Body of pancreas (tissue), 4 donors: ENCODE measurements at places on chromosomes 12 and 14. TPM values are rescaled to one million over a fixed set of nuclear protein-coding genes. Genes with fewer than 3 reads are reported as not detected.

- DNase-seq, result no peak
Observed at GRCh38 chr12:82593901-82594396, 92.8 kb upstream of the TMTC2 start.

- DNase-seq, result no peak
Observed at GRCh38 chr14:100855256-100855930, 29.5 kb downstream of the MEG3 start.

GRCh38 chr12:114439261-114439683 lies 33.3 kb upstream of the TBX5 start:
- no peak for DNase-seq

- peak; percentile 62 for DNase-seq
Observed at GRCh38 chr14:68780358-68781160, 12.3 kb downstream of the ZFP36L1 start.

DNA sequence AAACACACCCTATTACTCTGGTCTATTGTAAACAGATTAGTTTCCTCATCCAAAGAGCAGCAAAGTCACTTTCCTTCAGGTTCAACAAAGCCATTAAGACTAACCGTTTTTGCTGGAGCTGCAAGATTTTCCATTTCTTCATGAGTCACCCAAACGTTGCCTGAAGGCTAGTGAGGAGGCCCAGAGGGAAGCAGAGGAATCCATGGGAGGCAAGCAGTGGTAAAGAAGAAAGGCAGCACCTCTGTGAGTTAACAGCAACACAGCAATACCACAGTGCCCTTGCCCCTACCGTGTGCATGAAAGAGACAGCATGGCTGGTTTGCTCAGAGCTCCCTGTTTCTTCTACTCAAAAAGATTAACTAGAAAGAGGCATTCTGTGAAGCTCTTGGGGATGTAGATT lies 206.3 kb downstream of the ACSS3 start:
- DNase-seq, result no peak

DNA sequence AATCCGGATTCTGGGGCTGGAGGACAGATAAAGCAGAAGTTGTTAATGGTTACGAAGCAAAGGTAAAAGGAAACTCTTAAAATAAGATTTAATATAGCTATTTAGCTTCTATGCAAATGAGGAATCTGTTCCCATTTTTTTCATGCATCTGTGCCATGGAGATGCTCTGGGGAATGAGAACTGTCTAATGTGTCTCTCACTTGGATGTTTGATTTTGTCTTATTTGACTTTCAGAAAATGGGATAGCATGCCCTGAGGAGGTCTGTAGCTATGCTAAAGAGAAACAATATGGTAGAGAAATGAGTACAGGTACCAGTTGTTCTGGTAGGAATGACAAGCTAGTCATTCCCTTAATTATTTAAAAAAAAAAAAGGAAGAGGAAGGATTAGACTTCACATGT lies 24.3 kb downstream of the C12orf76 start:
- DNase-seq, result no peak

- DNase-seq, result no peak
Observed at GRCh38 chr14:69392481-69392880, 5.6 kb downstream of the ERH start.

DNA sequence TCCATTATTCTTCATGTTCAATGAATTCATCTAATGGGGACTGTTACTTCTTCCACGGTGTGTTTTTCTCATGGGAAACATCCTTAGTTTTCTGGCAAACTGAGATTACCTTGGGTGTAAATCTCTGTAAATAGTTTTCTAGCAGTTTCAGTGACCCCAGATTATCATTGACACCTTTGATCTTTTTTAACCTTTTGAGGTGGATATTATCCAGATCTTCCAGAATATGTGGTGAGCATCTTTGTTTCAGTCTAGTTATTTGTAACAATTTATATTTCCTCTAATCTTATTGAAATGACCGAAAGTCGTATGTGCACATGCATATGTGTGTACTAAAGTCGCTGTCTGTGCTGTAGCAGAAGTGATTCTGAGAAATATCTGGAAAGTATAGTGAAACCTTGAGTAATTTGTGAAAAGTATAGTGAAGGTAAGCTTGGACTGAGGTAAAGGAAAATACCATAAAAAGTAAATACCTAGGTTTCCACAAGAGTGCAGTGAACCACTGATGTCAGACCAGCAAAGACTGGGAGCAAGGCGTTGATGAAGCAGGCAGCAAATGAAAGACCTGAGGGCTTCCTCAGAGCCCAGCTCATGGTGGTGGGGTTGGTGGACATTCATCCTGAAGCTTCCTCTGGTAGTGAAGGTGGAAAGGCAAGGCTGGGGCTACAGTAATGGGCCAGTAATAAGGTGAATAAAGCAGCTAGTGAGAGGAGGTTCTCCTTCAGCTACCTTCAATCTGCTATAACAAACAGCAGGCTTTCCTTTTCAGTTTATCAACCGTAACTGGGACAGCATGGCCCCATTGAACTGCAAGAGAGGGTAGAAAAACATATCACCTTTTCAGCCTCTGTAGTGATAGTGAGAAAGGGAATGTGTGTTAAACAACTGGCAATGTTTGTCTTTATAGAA lies 480.2 kb upstream of the FBXO33 start:
- no peak for DNase-seq

GRCh38 chr12:107503887-107504885 lies 181.4 kb upstream of the PWP1 start:
- no peak for DNase-seq

DNA sequence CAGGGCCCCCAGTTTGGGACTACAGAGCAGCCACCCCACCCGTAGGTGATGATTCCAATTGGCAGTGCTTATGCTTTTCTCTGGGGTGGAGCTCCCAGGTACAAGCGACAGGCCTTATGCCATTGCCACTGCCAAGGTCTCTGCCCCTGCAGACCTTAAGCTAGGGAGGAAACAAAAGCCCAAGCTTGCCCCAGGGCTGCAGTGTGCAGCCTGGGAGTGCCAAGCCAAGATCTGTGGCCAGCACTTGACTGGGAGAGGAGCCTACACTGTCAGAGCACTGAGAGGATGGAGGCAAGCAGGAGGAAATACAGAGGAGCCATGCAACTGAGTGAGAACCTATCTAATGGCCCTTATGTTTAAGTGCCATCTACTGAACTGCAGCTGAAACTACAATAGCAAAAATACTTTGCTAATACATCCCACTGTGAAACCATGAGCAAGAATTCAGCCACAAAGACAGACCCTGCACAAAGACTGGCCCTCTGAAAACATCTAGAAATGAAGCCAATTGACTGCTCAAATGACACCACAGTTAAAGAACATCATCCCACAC lies 17.7 kb upstream of the ASCL1 start:
- no peak for DNase-seq

GRCh38 chr14:48936362-48936761 lies 649.8 kb downstream of the RPS29 start:
- DNase-seq, result no peak

DNA sequence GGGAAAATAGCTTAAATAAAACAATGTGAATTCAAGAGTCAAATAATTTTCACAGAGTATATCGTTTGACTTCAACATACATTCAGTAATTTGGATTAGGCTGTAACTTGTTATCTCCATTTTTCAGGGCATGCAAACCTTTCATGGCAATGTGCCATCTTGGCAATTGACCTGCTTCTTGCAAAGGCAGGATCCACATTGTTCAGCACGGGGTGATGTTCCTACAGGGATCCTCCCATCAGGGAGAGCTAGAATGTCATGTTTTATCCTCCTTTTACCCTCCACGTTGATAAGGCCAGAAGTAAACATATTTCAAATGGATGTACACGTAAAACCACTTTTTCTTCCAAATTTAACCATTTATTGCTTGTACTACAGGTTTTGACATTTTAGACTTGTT lies 314.4 kb downstream of the GALC start:
- no peak for DNase-seq

DNA sequence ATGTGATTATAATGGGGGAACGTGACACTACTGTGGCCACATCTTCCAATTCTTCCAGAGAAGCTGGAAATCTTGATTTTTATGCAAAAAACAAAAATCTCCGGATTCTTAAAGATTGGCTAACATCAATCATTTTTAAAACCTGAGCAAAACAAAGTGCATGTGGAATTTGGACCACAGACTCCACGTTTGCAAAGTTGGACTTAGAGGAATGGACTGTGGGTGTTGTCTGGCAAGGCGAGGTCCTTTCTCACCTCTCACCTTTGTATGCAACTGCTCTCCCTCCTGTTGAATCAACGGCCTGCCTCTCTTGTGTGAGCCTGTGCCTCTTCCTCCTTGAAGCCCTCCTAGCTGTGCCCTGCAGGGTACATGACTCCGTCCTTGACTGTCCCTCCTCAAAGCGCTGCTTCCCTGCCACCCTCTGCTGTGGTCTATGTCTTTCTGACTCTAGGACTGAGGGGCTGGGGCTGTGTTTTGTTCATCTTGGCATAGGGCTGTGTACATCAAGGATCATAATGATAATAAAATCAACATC lies 122.4 kb downstream of the PHETA1 start:
- no peak for DNase-seq

- no peak for DNase-seq
Observed at GRCh38 chr12:87930627-87931026, 98.6 kb downstream of the C12orf50 start.

DNA sequence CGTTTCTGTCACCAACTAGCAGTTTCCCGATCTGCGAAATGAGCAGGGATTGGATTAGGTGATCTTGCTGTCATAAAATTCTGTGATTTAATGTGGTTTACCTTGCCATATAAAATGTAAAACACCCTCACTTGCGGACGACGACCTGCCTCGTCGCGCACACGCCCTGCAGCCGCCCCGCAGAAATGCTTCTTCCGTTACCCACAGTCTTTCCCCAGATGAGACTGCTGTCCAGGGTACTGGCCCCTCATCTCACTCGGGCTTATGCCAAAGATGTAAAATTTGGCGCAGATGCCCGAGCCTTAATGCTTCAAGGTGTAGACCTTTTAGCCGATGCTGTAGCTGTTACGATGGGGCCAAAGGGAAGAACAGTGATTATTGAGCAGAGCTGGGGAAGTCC lies 17.7 kb upstream of the FOXJ2 start:
- no peak for DNase-seq

DNA sequence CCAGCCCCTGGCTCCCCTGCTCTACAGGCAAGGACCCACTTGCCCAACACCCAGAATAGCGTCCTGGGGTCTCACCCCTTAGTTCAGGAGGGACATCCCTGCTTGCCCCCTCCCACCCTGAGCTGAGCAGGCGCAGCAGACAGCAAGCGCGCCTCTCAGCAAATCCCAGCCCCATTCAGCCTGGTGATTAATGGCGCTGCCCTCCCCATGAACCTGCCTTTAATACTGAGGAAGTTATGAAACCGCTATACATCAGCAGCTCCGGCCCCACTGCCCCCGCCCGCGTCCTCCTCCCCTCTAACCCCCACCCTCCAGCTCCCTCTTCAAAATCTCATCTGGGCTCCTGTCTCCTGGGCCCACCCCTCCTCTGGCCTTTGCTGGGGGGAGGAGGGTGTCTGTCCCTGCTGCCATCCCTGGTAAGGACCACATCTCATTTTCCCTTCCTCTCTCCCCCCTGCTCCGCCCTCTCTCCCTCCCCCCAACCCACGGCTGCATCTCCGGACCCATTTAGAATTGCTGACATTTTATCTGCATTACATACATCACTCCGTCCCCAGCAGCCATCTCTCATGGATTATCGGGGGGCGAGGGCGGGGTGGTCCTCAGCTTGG lies 7.1 kb upstream of the SMUG1 start:
- peak; percentile 20 for DNase-seq

DNA sequence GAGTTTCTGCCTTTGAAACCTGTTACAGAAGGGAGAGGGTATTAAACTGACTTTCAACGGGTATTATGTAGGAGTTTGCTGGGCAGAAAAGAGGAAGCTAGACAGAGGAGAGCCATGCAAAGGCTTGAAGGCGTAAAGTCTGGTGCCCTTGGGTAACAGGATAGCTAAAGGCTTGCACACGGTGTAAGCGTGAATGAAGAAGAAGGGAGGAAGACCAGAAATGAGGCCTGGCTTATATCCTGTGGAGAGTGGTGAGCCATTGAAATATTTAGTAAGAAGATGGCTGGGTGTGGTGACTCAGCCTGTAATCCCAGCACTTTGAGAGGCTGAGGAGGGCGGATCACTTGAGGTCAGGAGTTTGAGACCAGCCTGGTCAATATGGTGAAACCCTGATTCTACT lies 22.6 kb downstream of the SUDS3 start:
- no peak for DNase-seq

DNA sequence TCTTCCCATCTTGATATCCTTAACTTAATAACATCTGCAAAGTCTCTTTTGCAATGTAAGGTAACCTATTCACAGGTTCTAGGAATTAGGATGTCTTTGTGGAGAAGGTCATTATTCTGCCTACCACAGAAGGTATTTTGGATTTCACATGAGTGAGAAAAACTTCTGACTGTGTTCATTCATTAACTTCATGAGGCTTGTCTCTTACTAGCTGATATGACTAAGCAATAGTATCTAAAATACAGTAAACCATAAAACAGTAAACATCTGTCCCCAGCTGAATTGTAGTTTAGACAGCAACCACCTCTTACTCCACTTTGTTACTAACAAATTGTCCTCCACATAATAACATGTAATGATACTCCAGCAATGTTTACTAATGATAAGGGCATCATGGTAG lies 198.1 kb downstream of the SEC23A start:
- no peak for DNase-seq

- no peak for DNase-seq
Observed at GRCh38 chr14:23077962-23078361, 17.0 kb downstream of the ACIN1 start.

DNA sequence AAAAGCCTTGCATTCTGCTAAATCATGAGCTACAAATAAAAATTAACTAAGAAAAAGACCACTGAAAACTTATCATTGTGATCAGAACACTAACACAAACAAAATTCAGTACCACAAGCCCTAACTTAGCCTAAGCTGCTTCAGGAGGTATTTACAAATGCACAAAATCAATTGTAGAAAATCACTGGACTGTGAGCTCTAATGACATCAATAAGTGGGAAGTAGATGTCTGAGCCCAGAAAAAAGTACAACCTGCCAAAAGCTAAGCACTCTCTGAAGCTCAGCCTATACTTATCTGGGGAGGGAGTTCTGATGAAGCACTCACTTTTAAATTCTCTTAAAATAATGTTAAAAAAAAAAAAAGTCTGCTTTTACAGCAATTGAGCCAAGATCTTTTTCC lies 92.9 kb downstream of the SLCO1B1 start:
- DNase-seq, result no peak

Gene TAS2R20
- 7.5 TPM for total RNA-seq

Gene EXOC5
- 16.3 TPM for total RNA-seq

Gene KRT73
- total RNA-seq, result 1.3 TPM

Gene PDZRN4
- 0.99 TPM for total RNA-seq

Gene BEGAIN
- total RNA-seq, result 23.9 TPM

Gene RD3L
- not detected for total RNA-seq

Gene TMEM30B
- 30.4 TPM for total RNA-seq

Gene NFYB
- 15.6 TPM for total RNA-seq

Gene LTA4H
- total RNA-seq, result 57.6 TPM

Gene WNT5B
- total RNA-seq, result not detected

Gene ISM2
- not detected for total RNA-seq

Gene NKX2-1
- total RNA-seq, result not detected
